ENCODE measurements at places on chromosomes 5 and 9.

GRCh38 chr9:73038089-73038509 is 85.2 kb upstream of the ALDH1A1 start:
- no peak for DNase-seq

DNA sequence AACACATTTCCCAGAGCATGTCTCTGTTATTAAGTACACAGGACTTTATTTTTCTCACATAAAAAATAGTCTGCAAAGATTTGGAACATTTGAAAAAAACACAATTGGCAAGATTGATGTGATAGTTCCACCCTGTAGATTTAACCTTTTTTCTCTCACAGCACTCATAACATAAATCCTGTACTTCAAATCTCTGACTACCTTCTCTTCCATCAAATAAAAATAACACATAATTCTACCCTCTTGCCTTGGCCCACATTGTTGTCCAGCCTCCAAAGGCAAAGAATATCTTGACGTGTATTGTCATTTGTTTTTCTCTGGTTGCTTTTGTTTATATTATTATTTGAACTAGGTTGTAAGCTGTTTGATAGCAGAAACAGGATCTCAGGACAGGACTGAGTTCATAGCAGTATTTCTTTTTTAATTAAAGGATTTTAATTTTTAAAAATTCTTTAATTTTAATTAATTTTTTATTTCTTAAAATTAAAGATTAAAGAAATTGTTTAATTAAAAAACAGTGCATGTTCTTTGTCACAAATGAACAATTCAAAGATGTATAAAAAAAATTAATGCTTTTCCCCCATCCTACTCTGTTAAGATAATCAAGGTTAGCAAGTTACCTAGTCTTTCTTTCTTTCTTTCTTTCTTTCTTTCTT is 69.1 kb upstream of the PCSK1 start:
- no peak for DNase-seq

- DNase-seq: no peak
Observed at GRCh38 chr9:105389796-105390195, 58.0 kb upstream of the FSD1L start.

- DNase-seq: no peak
Observed at GRCh38 chr9:16616686-16617085, 253.8 kb downstream of the BNC2 start.

DNA sequence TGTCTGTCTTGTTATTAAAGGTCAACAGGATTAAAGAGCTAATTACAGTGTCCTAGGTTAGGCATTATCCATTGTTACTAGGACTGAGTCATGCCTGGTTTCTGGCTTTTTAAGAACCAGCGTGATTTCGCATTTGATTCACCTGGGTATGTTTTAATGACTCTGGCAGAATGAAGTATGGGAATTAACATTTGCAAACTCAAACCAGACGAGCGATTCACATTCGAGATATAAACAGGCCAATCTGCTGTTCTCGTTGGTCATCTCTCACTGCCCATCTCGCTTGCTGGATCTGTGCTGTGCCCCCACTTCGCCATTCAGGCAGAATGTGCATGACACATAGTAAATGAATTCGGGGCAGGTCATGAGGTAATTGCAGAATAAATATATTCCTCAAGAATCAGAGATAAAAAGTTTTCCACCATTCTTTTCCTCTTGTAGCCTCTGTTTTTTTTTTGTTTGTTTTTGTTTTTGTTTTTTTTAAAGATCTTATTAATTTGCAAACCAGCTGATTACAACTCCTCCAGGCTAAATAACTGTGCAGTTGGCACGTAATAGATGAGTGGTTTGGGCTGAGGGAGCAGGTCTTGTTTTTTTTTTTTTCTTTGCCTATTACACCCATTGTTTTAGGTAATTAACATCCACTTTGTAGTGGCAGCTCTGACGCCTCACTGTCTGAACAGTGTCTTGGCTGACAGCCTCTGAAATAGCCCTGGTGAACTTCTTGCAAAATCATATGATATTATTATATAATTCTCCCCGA is 313.5 kb upstream of the MSX2 start:
- no peak for DNase-seq

GRCh38 chr5:117261948-117262571 is 687.4 kb upstream of the SEMA6A start:
- DNase-seq: no peak

DNA sequence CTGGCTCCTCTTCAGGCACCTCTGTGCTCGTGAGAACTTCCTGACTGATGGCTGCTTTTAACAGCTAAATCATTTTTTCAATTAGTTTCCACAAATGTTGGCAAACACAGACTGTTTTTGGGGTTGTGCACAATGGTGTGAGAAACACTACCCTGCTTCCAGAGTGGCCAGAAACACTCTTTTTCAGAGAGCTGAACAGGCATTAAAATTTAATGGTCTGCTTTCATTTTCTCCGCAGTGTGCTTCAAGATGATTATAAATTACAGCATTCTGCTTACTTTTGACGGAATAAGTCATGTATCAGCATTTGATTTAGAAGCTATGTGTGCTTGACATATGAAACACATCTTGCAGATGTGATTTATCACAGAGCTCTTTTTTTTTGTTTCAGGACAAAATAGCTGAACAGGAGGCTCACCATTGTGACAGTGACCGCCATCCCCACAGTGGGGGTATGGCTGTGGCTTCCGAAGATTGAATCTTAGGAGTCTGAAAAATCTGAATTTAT is 454.5 kb upstream of the ZNF608 start:
- no peak for DNase-seq

DNA sequence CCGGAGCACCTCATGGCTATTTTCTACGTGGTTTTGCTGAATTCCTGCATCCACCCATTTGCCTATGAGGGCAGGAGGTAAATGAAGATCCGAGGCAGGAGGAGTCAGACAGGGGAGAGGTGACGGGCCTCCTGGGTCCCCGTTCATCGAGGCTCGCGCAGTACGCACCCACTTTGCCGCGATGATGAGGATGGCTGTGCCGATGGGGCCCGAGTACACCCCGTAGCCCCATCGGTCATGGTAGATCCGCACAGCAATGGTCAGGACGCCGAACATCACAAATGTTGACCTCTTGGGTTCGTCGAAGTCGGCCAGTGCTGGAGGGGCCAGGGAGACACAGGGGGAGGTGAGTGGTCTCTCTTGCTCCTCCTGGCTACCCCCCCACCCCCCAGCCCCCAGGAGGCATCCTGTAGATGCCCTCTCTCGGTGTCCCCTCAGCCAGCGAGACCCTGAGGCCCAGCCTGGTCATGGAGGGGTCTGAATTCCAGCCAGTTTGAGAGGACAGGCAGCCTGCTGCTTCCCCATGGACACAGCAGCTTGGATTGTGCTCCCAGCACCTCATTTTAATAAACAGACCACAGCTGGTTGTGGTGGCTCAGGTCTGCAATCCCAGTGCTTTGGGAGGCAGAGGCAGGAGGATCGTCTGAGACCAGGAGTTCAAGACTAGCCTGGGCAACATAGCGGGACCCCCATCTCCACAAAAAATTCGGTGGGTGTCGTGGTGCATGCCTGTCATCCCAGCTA is 5.9 kb downstream of the MYMK start:
- no peak for DNase-seq

DNA sequence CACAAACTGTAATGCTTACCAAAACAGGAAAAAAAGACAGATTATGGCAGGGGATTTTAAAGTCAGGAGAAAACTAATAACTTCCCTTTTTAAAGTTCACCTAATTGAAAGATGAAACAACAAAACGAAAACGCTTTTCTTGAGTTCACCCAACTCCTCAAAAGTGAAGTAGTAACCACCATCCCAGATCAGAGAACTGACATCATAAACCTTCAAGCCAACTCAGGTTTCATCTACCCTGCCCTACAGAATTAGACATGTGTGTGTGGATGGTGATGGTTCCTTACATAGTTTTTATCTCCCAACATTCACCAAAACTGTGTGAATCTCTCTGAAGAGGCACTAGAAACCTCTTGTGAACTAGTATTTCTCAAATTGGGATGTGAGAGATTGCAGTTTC is 195.2 kb upstream of the PTGER4 start:
- no peak for DNase-seq

- no peak for DNase-seq
Observed at GRCh38 chr9:70551396-70551795, 136.9 kb upstream of the KLF9 start.

DNA sequence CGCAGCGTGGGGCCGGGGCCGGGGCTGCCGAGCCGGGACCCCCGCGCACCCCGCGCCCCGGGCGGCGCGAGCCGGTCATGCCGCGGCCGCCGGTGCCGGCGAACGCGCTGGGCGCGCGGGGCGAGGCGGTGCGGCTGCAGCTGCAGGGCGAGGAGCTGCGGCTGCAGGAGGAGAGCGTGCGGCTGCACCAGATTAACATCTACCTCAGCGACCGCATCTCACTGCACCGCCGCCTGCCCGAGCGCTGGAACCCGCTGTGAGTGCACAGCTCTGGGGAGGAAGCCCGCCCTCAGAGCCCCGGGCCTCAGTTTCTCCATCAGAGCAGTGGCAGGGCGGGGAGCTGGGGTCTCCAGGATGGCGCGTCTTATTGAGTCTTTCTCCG is 335 bp downstream of the GALNT12 start:
- DNase-seq: no peak

- no peak for DNase-seq
Observed at GRCh38 chr5:80916676-80917075, 43.5 kb upstream of the RASGRF2 start.

GRCh38 chr9:95468791-95469190 is 48.0 kb downstream of the PTCH1 start:
- DNase-seq: no peak

- no peak for DNase-seq
Observed at GRCh38 chr5:2991884-2992283, 240.4 kb upstream of the IRX2 start.

DNA sequence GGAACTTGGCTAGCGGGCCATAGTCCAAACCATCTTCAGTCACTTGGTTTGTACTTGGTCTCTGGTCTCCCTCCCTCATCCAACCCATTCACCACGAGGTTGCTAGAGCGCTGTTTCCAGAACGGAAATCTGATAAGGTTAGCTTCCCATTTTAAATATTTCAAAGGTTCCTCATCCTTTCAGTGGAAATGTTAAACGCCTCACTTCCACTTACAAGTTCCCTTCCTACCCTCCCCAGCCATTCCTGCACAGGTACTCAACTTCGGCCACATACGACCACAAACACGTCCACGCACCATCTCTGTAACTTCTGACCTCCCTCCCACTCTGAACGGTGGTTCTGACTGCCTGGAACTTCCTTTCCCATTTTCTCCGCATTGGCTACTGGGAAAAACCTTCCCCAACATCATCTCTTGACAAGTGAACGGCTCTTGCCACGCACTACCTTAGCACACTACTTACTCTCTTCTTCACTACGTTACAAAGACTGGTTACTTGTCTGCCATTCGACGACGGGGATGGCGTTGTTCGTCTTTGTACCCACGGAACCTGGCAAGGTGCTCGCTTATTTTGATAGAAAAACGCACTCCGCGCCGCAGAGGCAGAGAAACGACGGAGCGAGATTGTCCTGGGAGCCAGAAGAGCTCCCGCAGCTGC is 629 bp downstream of the CCNH start:
- no peak for DNase-seq

GRCh38 chr5:53436480-53437191 is 43.8 kb upstream of the FST start:
- no peak for DNase-seq

DNA sequence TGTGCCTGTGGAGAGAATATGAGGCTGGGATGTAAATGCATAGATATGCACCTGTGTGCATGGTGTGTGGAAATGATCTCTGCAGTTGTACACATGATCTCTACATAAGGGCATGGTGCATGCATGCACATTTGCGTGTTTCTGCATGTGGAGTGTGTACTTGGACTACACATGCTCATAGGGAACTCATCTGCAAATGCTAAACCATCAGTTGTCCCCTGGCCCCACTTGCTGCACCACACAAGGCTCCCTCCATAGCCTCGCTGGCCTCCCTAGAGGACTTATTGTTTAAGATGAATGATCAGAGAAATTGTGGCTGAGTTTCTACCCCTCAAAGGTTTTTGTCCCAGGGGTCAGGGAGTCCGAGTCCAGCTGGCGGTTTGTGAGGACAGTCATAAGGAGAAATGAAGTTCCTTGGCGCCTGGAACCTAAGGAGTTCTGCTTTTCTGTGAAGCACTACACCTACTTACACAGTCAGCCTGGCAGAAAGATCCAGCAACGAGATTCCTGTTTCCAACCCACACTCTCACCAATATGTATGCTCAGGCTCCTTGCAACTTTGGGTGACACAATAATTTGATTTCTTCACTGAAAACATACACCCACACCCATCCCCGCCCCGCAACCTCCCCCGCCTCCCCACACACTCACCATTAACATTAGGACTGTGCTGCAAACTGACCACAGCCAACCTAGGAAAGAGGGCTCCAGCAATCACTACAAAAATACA is 79.9 kb upstream of the CPEB4 start:
- DNase-seq: no peak

DNA sequence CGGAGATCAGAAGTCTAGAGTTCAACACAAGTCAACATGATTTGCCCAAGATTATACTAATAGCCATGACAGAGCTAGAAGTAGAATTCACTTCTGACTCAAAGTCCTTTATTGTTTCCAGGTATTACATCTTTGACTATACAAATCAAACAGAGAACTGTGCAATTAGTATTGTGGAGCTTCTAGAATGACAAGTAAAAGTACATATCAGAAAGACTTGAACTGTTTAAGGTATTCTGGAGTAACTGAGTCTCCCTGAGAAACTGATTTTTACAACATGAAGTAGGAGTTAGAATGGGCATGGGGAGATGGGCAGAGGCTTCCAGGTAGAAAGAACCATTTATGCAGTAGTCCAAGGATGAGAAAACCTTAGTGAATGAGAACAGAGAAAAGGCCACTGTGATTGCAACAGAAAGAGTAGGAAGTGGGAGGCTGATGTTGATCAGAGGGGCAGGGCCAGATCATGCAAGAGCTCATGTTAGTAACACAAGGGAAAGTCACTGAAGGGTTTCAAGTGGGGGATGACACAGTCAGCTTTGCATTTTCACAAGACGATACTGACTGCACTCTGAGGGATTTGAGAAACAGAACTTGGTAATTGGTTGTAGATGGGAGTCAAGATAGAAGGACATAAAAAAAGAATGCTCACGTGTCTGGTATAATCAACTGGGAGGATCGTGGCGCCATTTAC is 280.7 kb downstream of the RFX3 start:
- no peak for DNase-seq

DNA sequence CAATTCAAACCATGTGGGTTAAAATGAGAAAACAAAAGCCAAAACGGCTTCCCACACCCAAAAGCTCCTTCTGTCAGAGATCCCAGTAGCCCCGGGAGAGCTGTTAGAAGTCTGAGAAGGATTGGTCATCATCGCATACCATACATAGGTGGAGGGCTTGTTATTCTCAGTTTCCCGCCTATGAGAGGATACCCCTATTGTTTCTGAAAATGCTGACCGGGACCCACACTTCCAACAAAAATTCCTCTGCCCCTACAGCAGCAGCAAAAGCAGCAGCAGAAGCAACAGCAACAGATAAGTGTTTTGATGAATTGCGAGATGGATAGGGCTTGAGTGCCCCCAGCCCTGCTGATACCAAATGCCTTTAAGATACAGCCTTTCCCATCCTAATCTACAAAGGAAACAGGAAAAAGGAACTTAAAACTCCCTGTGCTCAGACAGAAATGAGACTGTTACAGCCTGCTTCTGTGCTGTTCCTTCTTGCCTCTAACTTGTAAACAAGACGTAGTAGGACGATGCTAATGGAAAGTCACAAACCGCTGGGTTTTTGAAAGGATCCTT is at the start of gene TEK:
Gene TEK, plus strand, starts transcription at position 245 of the 561 bp plus-strand sequence. CDS start 366 bp downstream, outside the sequence.
- DNase-seq: no peak

GRCh38 chr9:120922404-120923195 is 4.0 kb downstream of the TRAF1 start:
- no peak for DNase-seq
